ENCODE measurements at places on chromosomes 2 and 18.

DNA sequence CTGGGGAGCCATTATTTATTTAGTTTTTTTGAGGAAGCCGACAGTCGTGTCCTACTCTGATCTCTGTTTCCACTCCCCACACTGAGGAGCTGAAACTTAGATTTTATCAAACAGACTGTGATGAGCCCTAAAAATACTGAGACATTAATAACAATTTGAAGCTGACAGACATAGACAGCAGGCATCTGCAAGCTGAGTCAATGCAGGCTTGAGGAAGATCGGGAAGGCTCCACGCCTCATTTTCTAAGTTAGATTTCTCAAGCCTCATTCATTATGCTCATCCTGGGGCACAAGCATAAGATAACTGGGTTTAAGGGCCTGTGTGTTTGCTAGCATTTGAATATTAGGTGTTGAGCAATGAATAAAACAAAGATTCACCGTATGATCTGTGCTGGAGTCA is 26.3 kb downstream of the EFR3B start:
- no peak for DNase-seq

DNA sequence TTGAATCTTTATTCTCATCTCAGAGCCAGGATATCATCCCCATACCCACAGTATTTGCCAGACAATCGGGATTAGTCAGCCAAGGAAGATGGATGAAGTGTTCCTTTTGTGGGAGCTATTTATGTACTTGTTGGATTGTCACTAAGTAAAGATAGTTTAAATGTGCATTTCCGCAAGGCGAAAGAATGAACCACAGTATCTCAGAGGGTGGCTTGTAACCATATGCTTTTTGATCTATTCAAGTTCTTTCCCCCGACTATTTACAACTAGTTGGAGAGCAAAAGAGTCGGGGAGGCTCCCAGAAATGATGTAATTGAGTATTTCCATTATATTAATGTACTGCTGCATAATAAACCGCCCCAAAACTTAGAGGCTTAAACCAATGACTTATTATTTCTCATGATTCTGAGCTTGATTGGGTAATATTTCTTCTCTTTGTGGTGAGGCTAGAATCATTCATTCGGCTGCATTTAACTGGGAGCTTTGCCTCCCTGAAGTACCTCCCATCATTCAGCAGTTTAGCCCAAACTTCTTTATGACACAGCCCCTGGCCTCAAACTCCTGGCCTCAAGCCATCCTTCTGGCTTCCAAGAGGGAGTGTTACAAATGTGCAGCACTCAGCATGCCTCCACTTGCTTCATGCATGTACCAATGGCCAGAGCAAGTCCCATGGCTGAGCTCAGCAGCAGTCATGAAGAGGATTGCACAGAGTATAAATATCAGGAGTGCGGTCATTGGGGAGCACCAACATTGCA is 423.7 kb downstream of the METTL4 start:
- DNase-seq, result no peak

GRCh38 chr2:101119431-101119830 is 31.8 kb downstream of the TBC1D8 start:
- DNase-seq, result no peak

GRCh38 chr18:48832938-48833700 is 117.6 kb downstream of the SMAD7 start:
- DNase-seq, result no peak

- DNase-seq, result no peak
Observed at GRCh38 chr18:40197711-40198110, 1757.3 kb upstream of the PIK3C3 start.

GRCh38 chr2:140990416-140990815 is 1140.4 kb downstream of the LRP1B start:
- DNase-seq, result no peak

DNA sequence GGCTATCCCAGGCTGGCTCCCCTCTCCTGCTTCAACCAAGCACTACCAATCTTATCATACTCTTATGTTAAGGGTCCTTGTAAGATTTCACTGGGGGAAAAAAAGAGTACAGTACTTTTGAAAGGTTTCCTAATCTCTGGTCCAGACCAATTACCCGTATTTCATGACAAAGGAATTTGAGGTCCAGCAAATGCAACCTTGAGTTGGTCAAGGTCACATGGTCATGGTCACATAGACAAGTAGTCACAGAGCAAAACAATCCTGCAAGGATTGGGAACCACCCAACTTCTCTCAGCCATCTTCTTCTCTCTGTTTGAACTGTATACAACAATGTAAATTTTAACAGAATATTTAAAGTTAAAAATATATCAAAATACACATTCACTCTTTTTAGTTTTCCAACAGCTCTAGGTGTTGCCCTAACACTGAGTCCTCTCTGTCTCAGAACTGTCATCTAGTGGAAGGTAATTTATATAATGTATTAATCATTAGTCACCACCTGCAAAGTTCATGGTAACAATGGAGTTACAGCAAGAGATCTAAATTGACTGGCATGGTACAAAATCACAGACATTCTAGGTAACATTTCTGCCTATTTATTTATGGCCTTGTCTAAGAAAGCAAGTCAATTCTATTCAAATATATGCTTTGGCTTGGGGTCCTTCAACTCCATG is 21.5 kb downstream of the DTNB start:
- no peak for DNase-seq

- DNase-seq, result no peak
Observed at GRCh38 chr2:129794540-129794939, 184.9 kb upstream of the RAB6C start.

- no peak for DNase-seq
Observed at GRCh38 chr18:30489890-30490643, 552.5 kb downstream of the DSC3 start.

DNA sequence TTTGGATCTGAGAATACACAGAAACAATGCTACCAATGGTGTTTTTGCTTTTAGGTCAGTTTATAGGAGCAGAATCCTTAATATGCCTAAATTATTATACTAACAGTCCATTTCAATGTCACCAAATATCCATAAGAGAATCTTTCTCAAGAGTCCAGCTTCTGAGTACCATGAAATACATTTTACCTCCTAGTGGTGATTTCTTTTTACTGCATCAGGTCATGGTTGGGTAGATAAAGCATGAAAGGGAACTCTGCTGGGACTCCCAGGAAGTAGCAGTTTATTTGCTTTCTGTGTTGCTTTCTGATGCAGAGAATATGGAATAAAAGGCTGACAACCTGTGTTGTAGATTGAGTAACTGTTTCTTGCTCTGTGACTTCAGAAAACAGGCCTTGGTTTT is 115.6 kb downstream of the PPP1R1C start:
- no peak for DNase-seq

- DNase-seq, result no peak
Observed at GRCh38 chr2:70854411-70854810, 18.8 kb upstream of the CD207 start.

DNA sequence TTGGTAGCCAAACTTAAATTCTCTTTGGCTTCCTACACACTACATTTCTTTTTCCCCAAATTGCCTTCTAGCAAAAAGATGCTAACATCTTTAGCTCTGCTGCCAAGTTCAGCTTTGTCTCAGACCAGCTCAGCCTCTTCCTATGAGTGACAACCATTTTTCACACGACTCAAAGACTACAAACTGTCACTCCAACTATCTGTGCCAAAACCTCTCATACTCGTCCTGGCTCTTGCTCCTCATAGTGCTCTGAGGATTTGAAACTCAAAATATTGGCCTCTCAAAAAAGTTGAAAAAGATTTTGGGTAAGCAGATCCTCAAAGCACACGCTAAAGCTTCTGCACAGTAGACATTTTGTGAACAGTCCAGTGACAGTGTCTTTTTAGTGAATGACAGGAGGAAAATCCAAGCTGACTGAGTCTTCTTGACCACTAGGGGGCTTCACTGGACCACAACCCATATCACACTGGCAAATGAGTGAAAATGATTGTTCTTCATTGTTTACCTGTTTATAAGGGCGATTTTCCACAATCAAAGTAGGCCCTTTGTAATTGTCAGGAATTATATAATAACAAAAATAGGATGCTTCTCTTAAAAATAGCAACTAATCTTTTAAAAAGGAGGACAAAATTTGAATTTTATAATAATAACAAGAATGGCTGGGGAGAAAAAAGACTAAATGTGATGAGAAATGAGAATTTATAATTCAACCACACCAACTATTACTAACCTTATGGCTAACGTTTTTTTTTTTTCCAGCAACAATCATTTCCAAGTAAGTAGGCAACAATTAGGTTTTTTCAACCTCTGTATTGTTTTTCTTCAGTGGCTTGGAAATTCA is 85.5 kb upstream of the PGAP1 start:
- peak; percentile 31 for DNase-seq

DNA sequence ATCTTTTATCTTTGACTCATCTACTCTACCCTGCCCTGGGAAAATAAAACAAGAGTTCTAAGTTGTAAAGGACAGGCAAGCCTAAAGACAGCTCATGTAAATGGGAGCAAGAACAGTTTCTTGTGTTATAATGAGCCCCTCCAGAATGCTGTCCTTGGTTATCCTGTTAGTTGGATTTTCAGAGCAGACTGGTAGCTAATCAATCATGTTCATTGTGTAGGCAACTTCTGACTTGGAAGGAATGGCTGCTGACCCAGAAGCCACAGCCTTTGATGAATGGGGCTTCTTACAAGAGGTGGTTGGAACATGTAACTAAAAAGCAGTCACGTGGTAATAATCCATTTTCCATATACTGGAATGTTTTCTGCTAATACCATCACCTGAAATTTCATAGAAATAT is 254.2 kb downstream of the AGPS start:
- no peak for DNase-seq

DNA sequence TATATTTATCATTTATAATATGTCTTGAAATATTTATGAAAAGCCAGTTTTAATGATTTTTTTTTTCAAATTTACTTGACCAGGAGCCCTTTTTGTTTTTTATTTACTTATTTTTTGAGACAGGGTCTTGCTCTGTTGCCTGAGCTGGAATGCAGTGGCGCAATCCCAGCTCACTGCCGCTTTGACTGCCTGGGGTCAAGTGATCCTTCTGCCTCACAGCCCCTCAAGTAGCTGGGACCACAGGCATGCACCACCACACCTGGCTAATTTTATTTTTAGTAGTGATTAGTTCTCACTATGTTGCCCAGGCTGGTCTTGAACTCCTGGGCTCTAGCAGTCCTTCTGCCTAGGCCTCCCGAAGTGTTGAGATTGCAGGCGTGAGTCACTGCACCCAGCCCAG is 5.7 kb downstream of the EPB41L5 start:
- no peak for DNase-seq

- DNase-seq, result no peak
Observed at GRCh38 chr2:100248971-100249370, 73.3 kb downstream of the LONRF2 start.

DNA sequence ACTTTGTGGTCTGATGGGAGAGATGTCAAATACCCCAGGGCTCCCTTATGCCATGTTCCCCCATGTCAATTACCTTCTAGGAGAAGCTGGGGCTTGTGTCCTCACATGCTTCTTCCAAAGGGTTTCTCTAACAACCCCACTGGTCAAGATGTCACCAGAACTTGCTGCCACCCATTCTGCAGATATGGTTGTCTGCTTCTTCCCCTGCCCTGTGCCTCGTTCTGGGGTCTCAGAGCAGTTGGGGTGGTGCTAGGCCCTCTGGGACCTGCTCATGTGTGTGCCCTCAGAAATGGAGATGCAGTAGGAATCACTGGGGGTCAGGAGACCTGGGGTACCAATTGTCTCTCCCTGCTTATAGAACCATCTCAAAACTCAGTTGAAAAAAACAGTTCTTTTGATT is 268.6 kb downstream of the MYCN start:
- no peak for DNase-seq

- no peak for DNase-seq
Observed at GRCh38 chr2:54638774-54639187, 84.7 kb upstream of the EML6 start.

GRCh38 chr18:65081786-65082185 is 669.0 kb upstream of the CDH7 start:
- DNase-seq, result no peak

DNA sequence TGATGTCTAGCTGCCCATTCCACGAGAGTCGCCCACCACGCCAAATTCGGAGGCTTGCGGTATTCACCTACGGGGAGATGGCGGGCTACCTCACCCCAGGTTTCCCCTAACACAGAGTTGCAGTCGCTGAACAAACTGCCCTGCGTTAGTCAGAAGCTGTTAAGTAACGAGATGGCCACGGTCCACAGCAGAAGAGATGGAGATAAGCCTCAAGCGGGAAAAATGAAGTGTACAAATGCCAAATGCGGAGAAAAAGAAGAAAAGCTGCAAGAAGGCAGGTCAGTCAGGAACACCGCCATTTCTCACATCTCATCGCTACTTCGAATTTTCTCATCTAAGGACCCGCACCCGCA is 425 bp downstream of the ASB3 start:
- no peak for DNase-seq

DNA sequence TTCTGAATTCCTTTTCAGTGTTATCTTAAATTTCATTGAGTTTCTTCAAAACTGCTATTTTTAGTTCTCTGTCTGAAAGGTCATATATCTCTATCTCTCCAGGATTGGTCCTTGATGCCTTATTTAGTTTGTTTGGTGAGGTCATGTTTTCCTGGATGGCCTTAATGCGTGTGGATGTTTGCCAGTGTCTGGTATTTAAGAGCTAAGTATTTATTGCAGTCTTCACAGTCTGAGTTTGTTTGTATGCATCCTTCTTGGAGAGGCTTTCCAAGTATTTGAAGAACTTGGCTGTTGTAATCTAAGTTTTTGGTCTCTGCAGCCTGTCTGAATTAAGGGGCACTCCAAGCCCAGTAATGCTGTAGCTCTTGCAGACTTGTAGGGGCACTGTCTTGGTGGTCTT is 249.3 kb downstream of the ZNF385B start:
- DNase-seq, result no peak

DNA sequence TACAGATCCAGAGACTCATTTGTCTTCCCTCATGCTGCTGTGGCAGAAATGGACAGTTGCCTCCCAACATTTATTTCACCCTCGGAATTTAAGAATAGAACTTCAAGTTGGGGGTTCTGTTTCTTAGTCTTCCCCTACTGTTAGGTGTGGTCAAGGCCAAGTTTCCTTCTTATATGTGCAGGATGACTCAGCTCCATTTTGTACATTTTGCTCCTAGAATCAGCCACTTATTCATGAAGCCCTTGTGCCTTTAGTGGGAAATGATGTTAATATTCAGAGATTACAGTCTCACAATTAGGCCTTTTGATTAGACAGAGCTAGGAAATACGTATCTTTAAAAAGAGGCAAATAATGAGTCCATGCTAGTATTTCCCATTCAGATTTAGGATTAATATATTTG is 46.2 kb upstream of the ELOA2 start:
- no peak for DNase-seq

- no peak for DNase-seq
Observed at GRCh38 chr2:239688122-239688681, 287.4 kb upstream of the HDAC4 start.

DNA sequence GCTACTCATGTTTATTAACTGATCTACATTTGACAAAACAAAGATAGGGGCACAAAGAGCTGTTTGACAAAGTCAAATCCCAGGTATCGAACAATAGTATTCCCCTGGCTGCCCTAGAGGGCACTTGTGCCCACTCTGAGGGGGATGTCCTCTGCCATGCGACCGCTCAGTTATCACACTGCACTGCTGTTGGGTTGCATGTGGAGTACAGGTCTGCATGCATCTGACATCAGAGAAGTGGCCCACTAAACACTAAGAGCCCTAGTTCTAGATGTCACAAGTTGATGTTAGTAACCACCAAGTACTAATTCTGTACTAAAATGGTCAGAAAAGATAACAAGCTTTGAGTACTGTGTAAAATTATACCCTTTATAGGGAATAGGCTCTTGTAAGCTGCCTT is 20.1 kb upstream of the FLACC1 start:
- no peak for DNase-seq

GRCh38 chr2:105398336-105399206 is at the start of gene FHL2:
Gene FHL2 (minus strand): TSS chr2:105399051. CDS start chr2:105386516, 12,535 bp downstream.
- DNase-seq, result peak; percentile 60
